ENCODE measurements at places on chromosomes 7 and 10.
A peak's percentile ranks its signal among the peaks of the same experiment; 100 is the strongest.

DNA sequence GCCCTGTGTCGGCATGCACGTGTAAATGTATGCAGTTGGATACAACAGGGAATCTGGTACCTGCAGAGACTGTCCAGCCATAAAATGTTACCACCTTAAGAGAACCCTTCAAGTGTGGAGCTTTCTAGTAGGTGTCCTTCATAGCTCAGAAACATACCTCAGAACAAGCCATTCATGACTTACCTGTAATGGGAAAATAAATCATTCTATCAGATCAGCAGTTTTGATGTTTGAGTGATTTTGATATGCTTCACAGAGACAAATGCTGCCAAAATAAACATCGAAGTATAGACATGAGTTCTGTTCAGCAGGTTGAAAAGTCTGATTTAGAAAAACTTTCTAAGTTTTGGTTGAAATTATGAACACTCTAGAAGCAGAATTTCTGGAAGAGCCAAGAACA is 33.5 kb upstream of the UMAD1 start:
- DNase-seq: no peak

GRCh38 chr7:28627263-28627653 is 214.9 kb downstream of the CREB5 start:
- no peak for DNase-seq

DNA sequence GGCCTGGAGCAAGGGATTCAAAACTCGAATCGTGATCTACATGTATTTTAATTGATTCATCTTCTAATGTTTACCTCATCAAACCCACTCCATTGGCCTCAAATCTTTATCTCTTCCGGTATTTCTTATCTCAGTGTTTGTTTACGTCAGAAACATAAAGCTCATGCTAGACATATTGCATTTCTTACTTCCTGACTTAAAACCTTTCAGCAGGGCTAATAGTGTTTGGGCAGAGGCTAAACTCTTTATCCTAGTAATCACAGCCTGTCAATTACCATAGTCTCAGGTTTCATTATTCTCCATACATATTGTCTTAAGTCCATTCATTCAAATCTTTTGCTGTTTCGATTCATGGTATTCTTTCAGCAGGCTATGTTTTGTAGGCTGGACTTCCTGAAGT is 81.3 kb upstream of the AGR3 start:
- DNase-seq: no peak

DNA sequence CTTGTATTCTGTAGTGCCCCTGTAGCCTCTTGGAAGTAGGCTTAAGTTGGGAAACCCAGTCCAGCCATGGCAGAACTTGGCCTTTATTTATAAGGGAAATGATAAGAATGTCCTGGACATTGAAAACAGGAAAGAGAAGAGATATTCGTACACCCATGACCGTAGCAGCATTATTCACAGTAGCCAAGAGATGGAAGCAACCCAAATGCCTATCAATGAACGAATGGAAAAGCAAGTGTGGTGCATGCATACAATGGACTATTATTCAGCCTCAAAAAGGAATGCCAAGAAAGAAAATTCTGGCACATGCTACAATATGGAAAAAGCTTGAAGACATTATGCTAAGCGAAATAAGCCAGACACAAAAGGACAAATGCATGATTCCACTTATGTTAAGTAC is 315.3 kb downstream of the CXCL12 start:
- DNase-seq: no peak

DNA sequence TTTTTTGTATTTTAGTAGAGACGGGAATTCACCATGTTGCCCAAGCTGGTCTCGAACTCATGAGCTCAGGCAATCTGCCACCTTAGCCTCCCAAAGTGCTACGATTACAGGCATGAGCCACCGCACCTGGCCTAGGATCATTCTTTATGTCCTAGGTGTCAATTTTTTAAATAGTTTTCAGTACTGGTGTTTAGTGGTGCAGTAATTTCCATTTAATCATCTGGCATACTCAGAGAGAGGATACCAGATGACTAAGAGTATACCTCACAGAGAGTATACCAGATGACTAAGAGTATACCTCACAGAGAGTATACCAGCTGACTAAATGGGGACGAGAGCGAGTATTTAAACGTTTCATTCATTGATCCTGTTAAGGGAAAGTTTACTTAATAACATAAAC is 37.3 kb upstream of the TMEM248 start:
- DNase-seq: no peak

- peak; percentile 45 for DNase-seq
Observed at GRCh38 chr10:97319671-97320479, 804 bp downstream of the FRAT1 start.

- DNase-seq: no peak
Observed at GRCh38 chr10:122040786-122041185, 51.8 kb downstream of the TACC2 start.

GRCh38 chr10:84114088-84114667 is 25.1 kb upstream of the GHITM start:
- DNase-seq: no peak
